ENCODE measurements at places on chromosomes 1 and 21.
A peak's percentile ranks its signal among the peaks of the same experiment; 100 is the strongest.

DNA sequence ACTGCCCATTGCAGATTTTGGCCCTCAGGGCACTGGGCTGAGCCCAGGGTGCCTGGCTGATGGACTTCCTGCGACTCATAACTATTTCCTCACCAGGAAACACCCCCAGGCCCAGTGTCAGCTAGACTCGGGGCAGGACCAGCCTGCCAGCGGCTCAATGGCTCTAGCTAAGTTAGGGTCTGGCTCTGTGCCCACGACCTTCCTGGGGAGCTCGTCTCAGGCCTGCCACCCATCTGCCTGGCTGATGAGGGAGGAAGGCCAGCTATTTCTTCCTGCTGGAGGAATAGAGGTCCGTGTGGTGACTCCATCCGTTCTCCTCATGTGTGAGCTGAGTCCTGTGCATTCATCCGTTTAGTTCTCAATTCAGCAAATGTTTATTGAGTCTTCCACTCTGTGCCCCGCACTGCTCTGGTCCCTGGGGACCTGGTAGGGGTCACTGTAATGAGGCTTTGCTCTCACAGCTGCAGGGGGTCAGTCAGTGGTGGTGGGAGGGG, 44.5 kb downstream of the KIRREL1 start:
- DNase-seq = no peak

- DNase-seq = no peak
Observed at GRCh38 chr21:33112681-33113080, 42.7 kb downstream of the OLIG1 start.

GRCh38 chr1:59188413-59189213, 108.3 kb upstream of the FGGY start:
- DNase-seq = no peak

GRCh38 chr1:244021427-244021826, 29.7 kb upstream of the ZBTB18 start:
- no peak for DNase-seq

GRCh38 chr1:183609313-183609712, 19.1 kb upstream of the NCF2 start:
- DNase-seq = no peak

- DNase-seq = no peak
Observed at GRCh38 chr1:66245691-66246090, 288.3 kb upstream of the SGIP1 start.

GRCh38 chr1:61322769-61323168, 240.4 kb downstream of the NFIA start:
- DNase-seq = no peak

GRCh38 chr1:226736908-226737818, 1.9 kb downstream of the ITPKB start:
- DNase-seq = no peak

DNA sequence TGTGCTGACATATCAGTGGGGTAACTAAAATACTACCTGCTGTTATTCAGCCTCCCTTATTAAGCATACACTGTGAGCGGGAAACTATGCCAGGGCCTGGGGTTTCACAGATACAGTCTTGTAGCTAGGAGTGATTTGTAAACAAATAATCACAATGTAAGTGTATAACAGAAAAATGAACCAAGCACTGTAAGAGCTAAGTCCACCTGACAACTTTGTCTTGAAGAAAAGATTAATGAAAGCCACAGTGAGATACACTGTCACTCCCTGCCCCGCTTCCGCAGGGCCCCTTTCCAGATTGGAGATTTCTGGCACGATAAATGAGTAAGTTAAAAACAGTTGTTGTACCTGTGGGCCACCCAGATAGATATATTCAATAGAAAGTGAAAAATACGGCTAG, 4.8 kb downstream of the RCAN3 start:
- no peak for DNase-seq

- peak; percentile 80 for DNase-seq
Observed at GRCh38 chr1:42913426-42914091, 45.1 kb downstream of the SLC2A1 start.

DNA sequence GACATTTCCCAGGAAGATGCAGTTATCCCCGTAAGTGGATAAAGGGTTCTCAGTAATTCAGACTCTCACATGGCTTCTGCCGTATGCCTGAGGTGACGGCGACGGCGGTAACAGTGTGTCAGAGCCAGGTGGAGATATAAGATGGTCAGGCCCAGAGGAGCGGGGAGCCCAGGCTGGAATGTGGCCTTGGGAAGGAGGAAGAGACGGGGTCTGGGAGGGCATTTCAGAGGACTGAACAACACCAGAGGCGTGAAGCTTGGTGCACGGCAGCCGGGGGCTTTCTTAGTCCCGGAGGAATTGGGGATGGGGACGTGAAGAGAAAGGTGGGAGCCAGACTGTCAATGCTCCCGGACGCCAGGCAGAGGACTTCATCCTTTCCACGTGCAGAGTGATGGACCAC, 1.0 kb downstream of the RER1 start:
- no peak for DNase-seq

- no peak for DNase-seq
Observed at GRCh38 chr1:151406176-151406575, 6.8 kb downstream of the PSMB4 start.

DNA sequence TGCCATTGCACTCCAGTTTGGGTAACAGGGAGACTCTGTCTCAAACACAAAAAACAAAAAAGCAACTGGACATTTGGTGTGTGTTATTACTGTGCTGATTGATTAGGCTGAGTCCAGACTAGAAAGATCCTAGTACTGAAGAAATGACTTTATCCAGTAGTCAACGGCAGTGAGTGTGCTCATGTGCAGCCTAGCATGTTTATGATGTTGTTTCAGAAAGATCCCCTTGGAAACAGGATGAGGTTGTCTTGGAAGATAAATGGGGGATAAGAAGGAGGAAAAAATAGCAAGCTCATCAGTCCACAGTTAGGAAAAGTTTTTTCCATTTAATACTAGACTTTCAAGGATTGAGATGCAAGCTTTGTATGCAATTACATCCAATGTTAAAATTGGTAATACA, 14.3 kb downstream of the RUSC1 start:
- no peak for DNase-seq

GRCh38 chr1:213864091-213864490, 123.7 kb upstream of the PROX1 start:
- no peak for DNase-seq

GRCh38 chr1:214326406-214326805, 45.4 kb downstream of the SMYD2 start:
- no peak for DNase-seq

DNA sequence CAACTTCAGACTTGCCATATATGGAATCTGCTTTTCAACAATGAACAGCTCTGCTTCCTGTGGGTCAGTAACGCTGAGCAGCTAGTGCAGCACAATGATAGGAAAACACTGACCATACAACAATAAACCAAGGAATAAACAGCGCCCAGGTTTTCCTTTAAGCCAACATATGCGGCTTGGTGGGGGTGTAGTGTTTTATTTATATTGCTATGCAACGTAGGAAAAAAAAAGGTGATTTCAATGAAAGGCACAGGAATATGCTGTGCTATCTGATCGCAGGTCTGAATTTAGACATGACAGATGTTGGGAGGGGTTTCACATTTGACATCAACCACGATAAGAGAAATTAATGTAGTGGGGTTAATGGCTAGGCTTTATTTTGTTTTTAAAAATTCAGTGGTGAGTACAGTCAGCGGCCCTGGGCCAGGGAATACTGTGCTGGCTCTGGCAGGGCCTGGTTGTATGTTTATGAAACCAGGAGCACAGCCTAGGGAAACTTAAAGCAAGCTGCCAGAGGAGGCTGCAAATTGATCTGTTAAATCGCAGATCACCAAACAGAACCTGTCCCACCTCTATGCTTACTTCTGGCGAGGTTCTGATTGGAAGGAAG, 4.3 kb downstream of the TSPAN2 start:
- no peak for DNase-seq

DNA sequence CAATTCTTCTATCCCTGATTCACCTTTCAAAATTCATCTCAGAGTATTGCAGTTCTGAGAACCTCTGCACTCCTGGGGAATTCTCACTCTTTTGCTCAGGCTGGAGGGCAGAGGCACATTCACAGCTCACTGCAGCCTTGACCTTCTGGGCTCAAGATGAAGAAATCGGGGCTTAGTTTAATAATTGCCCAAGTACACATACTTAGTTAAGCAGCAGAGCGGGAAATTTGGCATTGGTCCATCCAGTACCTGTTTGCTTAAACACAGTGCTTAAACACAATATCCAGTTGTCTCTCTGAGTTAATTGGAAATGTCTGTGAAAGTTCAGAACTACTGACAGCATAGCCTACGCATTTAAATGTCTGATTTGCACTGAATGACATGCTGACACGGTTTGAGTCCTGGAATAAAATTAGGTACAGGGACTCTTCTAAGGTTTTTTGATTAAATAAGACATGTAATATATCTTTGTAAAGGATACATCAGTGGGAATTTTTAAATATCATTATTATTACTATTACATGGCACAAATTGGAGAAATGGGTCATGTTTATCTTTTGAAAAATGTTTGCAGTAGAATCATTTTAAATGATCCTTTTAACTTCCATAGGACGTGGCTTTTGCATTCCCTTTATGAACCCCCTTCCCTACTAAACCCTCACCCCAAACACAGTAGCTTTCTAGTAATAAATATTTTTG, 337.4 kb downstream of the SRGAP2C start:
- DNase-seq = no peak

DNA sequence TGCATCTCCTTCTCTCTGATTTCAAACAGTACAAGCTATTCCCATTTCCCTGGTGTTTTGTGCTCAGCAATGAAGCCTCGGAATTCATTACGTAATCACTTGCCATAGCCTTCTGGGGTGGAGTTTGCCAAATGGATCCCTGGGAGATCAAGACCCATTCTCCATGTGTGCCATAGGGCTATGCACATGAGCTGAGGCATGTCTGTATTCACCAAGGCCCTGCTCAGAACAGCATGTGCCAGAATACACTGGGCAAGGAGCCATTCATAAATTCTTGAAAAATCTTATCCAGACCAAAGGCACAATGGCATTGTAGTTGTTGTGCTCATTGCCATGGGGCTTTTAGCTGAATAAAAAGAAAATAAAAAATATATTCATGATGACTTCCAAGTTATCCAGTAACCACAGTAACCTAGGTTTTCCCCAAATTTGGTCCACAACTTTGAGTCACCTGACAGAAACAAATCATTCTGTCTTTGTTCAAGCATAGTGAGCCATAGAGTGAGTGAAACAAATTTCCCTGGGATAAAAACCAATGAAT, 53.0 kb downstream of the CRB1 start:
- DNase-seq = no peak

GRCh38 chr1:47699492-47700235, 261.8 kb downstream of the FOXD2 start:
- DNase-seq = no peak

DNA sequence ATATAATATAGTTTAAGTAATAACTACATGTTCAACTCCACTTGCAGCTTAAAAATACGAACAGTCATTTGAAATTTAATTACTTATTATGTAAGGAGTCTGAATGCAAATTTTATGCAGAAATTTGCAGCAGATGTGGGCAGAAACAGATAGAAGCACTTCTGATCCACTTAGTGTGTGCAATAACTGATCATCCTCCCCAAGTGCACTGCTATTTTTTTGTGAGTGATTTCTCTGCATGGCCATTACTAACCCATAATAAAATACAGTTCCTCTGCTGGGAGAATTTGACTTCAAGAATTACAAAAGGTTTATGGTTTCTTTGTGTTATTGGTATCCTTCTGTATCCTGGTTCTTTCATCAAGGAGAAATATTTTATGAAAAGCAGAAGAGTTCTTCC, 611.5 kb upstream of the RGS18 start:
- peak; percentile 14 for DNase-seq

- no peak for DNase-seq
Observed at GRCh38 chr1:66984491-66984890, 59.7 kb downstream of the MIER1 start.

GRCh38 chr1:219726480-219727272, 113.8 kb upstream of the ZC3H11B start:
- no peak for DNase-seq

GRCh38 chr1:221766210-221766609, 24.3 kb upstream of the DUSP10 start:
- no peak for DNase-seq

DNA sequence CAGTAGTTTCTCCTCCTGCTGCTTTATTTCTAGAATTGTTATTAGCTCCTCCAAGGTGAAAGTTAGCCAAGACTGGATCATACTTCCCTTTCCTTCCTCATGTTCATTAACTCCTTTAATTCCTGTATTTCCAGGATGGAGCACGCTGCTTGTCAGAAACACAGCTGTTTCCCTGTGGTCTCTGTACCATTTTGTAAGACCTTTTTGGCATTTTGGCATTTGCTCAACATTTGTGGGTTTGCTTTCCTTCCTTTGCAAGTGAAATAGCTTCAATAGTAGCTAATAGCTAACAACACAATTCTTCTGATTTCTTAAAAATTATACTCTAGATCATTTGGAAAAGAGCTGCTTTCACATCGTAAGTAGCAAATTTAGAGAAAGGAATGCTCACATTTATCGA, 44.3 kb upstream of the HPDL start:
- no peak for DNase-seq

DNA sequence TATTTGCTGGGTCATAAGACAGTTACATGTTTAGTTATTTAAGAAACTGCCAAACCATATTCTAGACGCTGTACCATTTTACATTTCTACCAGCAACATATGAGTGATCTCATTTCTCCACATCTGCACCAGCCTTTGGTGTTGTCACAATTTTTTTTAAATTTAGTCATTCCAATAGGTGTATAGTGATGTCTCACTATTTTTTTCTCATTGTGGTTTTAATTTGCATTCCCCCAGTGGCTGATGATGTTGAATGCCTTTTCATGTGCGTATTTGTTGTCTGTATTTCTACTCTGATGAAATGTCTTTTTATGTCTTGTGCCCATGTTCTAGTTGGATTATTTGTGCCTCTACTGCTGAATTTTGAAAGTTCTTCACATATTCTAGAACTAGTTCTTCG, 38.4 kb downstream of the NFASC start:
- no peak for DNase-seq

GRCh38 chr1:54225986-54226559, 26.1 kb downstream of the MRPL37 start:
- DNase-seq = no peak

DNA sequence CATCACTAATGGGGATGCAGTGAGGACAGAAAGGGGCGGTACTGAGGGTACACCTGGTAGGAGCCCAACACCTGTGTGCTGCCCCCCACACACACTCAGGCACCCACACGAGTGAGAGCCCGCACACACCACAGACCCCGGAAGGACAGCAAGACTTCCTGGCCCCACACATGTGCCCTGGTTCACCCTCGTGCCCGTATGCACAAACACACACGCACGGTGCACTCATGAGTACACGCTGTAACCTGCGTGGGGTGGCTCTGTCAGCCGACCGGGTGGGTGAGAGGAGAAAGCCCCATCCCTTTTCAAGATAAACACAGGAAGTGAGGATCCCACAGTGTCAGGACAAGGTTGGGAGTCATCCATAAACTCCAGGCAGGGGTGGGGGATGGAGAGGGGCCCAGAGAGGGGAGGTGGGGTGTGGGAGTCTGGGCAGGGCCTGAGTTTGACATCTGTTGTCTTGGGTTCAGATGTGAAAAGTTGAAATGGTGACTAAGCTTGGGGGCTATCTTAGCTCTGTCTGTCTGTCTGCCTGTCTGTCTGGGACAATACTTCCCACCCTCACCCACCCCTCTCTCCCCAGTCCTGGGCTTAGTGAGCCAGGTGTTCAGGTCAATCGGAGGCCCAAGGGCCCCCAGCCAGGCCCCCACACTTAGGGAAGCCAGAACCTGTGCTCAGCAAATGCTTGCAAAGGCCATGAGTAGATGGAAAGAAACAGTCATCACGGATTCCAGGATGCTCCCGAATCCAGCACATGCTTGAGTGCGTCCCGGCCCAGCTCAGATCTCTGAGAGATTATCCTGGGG, 119.8 kb upstream of the ZBTB40 start:
- no peak for DNase-seq

GRCh38 chr1:47257224-47257623, 25.2 kb upstream of the TAL1 start:
- no peak for DNase-seq

GRCh38 chr21:35319684-35320283, 270.7 kb upstream of the RUNX1 start:
- DNase-seq = no peak

All from SK-N-MC (cell line).